ENCODE measurements at places on chromosomes 4 and X. TPM values are rescaled to one million over a fixed set of nuclear protein-coding genes. Genes with fewer than 3 reads are reported as not detected.

The ATOH1 gene
- total RNA-seq = not detected

The NUDT10 gene
- total RNA-seq = 2.9 TPM

The FAM9B gene
- not detected for total RNA-seq

The ASB12 gene
- 0.16 TPM for total RNA-seq

The TRO gene
- total RNA-seq = 5.9 TPM

The MAGEA4 gene
- not detected for total RNA-seq

The DCAF8L2 gene
- not detected for total RNA-seq

The FRMD7 gene
- total RNA-seq = not detected

DNA sequence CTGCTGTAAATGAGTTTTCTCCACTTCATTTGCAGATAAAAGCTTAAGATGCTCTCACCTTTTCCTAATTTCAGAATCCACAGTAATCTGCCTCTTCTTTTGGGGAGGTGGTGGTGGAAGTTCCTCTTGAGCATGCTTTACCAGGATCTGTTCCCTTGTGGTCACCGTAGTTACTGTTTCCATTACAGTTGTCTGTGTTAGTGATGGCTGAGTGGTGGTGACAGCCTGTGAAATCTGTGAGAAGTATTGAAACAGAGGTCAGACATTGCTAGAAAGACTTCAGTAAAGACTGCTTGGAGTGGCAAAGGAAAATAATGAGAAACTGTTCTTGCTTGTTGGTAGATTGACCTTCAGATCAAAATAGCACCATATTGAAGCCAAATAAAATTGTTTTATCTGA, 666.2 kb downstream of the DMD start:
- no peak overlapping the region for H3K27ac ChIP-seq
- H3K36me3 ChIP-seq = no peaks in the 10 kb centered on the region
- H3K4me1 ChIP-seq = no peaks in the 10 kb centered on the region
- no peaks in the 10 kb centered on the region for H3K27me3 ChIP-seq
- no peak overlapping the region for H3K4me3 ChIP-seq

DNA sequence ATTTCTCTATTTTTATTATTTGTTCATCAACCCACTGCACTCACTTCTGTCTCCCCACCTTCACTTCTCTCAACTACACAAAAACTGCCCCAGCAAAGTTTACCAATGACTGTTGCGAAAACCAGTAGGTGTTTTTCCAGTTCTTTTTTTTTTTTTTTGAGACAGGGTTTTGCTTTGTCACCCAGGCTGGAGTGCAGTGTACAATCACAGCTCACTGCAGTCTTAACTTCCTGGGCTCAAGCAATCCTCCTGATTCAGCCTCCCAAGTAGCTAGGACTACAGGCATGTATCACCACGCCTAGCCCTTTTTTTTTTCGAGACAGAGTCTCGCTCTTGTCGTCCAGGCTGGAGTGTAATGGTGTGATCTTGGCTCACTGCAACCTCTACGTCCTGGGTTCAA, 24.1 kb upstream of the HPRT1 start:
- no peak overlapping the region for H3K4me3 ChIP-seq
- peaks cover 7% of the 10 kb centered on the region for H3K4me1 ChIP-seq
- peaks cover 24% of the 10 kb centered on the region for H3K36me3 ChIP-seq
- no peak for DNase-seq
- H3K27ac ChIP-seq = no peak overlapping the region

- H3K36me3 ChIP-seq = no peaks in the 10 kb centered on the region
- H3K27ac ChIP-seq = no peak overlapping the region
- no peaks in the 10 kb centered on the region for H3K4me1 ChIP-seq
- H3K27me3 ChIP-seq = peaks cover 4% of the 10 kb centered on the region
- no peak overlapping the region for H3K4me3 ChIP-seq
- no peak for DNase-seq
Measured at GRCh38 chr4:165662341-165662740, 210.7 kb upstream of the TLL1 start.

- no peaks in the 10 kb centered on the region for H3K36me3 ChIP-seq
- H3K27ac ChIP-seq = no peak overlapping the region
- H3K27me3 ChIP-seq = peaks cover 26% of the 10 kb centered on the region
- H3K4me1 ChIP-seq = no peaks in the 10 kb centered on the region
Measured at GRCh38 chrX:6223516-6223915, 5.2 kb downstream of the NLGN4X start.

- no peak for DNase-seq
- H3K4me1 ChIP-seq = peaks cover 3% of the 10 kb centered on the region
- H3K27me3 ChIP-seq = peaks cover 6% of the 10 kb centered on the region
- no peak overlapping the region for H3K27ac ChIP-seq
Measured at GRCh38 chrX:46965125-46965758, 53.0 kb downstream of the JADE3 start.

DNA sequence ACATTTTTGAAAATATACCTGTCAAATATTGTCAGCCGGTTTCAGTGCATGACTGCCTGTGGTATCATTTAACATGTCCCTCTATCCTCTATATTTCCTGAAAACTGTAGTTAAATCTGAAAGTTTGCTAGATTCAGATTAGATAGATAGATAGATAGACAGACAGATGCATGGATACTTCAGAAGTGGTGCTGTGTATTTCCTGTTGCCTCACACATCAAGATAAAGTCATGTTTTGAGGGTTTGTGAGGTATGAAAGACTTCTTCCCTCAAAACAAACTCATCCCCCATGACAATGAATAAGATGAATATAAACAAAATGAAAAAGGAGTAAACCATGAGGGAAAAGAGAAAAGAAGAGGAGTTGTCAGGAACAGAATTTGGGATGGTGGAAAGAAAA, 6.0 kb upstream of the BST1 start:
- DNase-seq = no peak
- H3K27ac ChIP-seq = no peak overlapping the region
- peaks cover 23% of the 10 kb centered on the region for H3K27me3 ChIP-seq

DNA sequence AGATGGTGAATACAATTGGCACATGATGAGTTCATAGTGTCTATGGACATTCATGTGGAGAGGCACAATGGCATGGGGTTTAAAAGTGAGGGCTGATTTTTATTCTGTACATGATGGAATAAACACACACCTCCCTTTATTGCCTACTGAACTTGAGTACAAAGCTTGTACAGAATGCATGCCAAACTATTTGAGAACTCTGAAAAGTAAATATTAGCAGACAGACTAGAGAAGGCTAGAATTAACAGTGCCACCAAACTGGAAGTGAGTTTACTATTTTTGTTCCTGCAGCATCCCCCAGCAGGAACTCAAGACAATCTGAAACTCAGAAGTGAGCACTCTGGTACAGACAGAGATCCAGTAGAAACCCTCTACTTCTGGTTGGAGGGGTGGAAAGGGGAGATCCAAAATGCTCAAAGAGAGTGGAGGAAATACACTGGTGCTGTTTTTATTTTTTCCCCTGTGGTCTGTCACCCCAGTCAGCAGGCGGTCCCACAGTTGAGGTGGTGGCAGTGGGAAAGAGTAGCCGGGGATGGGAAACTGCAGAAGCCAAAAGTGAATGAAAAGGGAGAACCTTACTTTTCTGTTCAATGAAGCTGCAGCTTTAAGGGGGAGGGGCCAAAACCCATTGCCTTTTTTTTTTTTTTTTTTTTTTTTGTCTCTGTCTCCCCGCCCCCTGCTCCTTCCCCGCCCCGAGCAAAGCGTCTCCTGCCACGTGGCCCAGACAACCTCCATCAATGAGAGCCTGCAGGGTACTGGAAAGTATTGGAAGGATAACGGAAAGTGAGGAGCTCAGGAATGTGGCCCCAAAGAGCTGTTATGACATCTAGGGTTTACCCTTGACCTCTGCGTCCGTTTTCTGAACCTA, 20.5 kb downstream of the AKAP4 start:
- no peaks in the 10 kb centered on the region for H3K4me1 ChIP-seq
- no peak overlapping the region for H3K4me3 ChIP-seq
- H3K27ac ChIP-seq = no peak overlapping the region
- no peaks in the 10 kb centered on the region for H3K27me3 ChIP-seq
- DNase-seq = no peak

DNA sequence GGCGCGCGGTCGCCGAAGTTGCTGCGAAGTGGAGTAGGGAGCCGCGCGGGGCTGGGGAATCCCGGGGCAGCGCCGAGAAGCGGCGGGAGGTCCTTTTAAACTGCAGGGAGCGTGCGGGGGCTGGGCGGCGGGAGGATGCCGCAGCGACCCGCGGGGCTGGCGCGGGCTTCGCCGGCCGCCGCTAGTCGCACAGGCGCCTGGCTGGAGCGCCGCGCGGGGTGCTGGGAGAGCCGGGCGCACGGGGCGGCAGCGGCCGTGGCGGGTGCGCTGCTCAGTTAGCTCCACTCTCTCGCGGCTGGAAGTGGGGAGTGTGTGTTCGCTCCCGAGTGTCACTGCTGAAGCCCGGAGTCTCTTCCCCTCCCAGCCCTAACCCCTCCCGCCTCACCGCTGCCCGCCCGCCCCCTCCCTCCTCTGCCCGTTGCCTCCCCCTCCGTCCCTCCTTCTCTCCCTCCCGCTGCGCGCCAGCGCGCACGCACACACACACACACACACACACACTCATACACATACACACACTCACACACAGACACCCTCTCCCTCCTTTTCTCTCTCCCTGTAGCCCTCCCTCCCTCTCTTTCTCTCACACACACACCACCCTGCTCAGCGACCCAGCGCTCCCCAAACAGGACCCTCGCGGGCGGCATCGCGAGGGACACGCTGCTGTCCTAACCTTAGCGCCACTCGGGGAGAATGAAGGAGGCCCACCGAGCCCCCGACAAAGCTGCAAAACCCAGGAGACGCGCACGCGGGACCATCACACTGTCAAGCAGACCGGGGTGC, at the start of gene NDNF:
NDNF (minus strand) TSS at position 312 of the 780 bp plus-strand sequence. CDS start 26,698 bp downstream, outside the sequence.
- H3K27ac ChIP-seq = peak within 1 kb of the TSS; percentile 36
- H3K36me3 ChIP-seq = no peaks in the 10 kb centered on the region
- H3K27me3 ChIP-seq = peaks cover 49% of the 10 kb centered on the region
- H3K4me1 ChIP-seq = peaks cover 24% of the 10 kb centered on the region
- peak within 1 kb of the TSS; percentile 86 for H3K4me3 ChIP-seq
- peak; percentile 60 for DNase-seq

GRCh38 chr4:144579411-144580030, 66.4 kb upstream of the HHIP start:
- H3K4me3 ChIP-seq = no peak overlapping the region
- no peaks in the 10 kb centered on the region for H3K4me1 ChIP-seq
- DNase-seq = no peak
- H3K27me3 ChIP-seq = no peaks in the 10 kb centered on the region
- no peak overlapping the region for H3K27ac ChIP-seq

GRCh38 chr4:44532851-44533250, 84.2 kb upstream of the KCTD8 start:
- no peaks in the 10 kb centered on the region for H3K4me1 ChIP-seq

DNA sequence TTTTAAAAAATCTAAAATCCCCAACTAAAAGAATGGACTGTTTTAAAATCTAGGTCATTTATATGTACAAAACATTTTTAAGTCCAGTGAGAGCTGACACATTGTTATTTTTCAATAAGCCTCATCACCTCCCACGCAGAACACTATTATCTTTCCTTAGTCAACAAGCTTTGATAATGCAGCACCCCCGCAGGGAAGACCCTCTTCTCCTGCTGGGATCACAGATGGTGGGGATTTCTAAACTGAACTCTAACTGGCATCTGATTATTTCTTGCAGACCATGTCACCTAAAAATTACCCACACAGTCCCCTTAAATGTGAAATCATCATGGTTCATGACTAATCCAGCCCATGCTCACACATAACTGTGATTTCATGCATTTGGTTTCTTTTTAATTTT, 11.6 kb downstream of the SYTL4 start:
- no peaks in the 10 kb centered on the region for H3K4me1 ChIP-seq
- no peak overlapping the region for H3K4me3 ChIP-seq
- no peak overlapping the region for H3K27ac ChIP-seq
- DNase-seq = no peak
- no peaks in the 10 kb centered on the region for H3K36me3 ChIP-seq

GRCh38 chr4:7183780-7184460, 8.4 kb upstream of the SORCS2 start:
- H3K4me1 ChIP-seq = peaks cover 6% of the 10 kb centered on the region
- peaks cover 2% of the 10 kb centered on the region for H3K36me3 ChIP-seq
- DNase-seq = no peak
- H3K4me3 ChIP-seq = no peak overlapping the region
- H3K27me3 ChIP-seq = no peaks in the 10 kb centered on the region

DNA sequence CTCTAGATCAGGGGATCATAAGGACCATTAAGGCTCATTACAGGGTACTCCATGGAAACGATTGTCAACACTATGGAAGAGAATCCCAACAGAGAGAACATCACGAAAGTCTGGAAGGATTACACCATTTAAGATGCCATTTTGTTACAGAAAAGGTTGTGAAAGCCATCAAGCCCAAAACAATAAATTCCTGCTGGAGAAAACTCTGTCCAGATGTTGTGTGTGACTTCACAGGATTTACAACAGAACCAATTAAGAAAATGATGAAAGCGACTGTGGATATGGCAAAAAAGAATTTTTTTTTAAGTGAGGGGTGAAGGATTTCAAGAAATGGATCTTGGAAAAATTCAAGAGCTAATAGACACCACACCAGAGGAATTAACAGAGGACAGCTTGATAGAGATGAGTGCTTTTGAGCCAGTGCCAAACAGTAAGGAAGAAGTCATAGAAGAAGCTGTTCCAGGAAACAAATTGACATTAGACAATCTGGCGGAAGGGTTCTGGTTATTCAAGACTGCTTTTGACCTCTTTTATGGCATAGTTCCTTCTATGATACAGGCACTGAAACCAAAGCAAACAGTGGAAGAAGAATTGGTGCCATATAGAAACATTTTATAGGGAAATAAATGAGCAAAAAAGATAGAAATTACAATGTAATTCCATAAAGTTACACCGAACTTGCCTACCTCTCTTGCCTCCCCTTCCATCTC, 17.3 kb upstream of the LSM6 start:
- H3K4me3 ChIP-seq = no peak overlapping the region
- peaks cover 8% of the 10 kb centered on the region for H3K36me3 ChIP-seq
- DNase-seq = no peak
- H3K27me3 ChIP-seq = peaks cover 30% of the 10 kb centered on the region
- no peak overlapping the region for H3K27ac ChIP-seq

DNA sequence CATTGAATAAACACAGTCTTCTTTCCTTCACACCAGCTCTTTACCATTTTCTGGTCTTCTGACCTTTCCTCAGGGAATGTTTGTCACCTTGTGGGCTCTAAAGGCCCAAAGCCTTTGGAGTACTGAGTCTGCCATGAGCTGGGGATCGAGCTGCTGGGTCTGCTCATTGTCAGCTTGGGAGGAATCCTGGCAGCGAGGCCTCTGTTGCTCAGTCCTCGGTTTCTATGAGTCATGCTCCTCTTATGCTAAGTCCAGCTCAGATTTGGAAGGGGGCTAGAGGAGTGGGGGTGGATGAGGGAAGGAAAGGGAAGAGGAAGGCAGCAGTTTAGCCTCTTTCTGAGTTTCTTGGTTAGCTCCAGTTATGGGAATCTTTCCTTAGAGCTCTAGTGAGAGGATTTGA, 31.1 kb downstream of the NHSL2 start:
- H3K27me3 ChIP-seq = no peaks in the 10 kb centered on the region
- DNase-seq = no peak
- no peaks in the 10 kb centered on the region for H3K4me1 ChIP-seq
- no peaks in the 10 kb centered on the region for H3K36me3 ChIP-seq
- no peak overlapping the region for H3K4me3 ChIP-seq
- H3K27ac ChIP-seq = no peak overlapping the region

GRCh38 chrX:108438110-108438623, at the start of gene COL4A6:
Gene COL4A6, minus strand, starts transcription at chrX:108438422. Its CDS starts 226 bp downstream, at chrX:108438196.
- DNase-seq = no peak
- no peak within 1 kb of the TSS for H3K27ac ChIP-seq
- H3K4me1 ChIP-seq = peaks cover 4% of the 10 kb centered on the region
- H3K27me3 ChIP-seq = peaks cover 38% of the 10 kb centered on the region

- H3K4me1 ChIP-seq = peaks cover 8% of the 10 kb centered on the region
- H3K36me3 ChIP-seq = no peaks in the 10 kb centered on the region
- no peak overlapping the region for H3K4me3 ChIP-seq
- H3K27me3 ChIP-seq = peaks cover 23% of the 10 kb centered on the region
- DNase-seq = no peak
- no peak overlapping the region for H3K27ac ChIP-seq
Measured at GRCh38 chr4:12852338-12853307, 631.5 kb downstream of the RAB28 start.

- peaks cover 19% of the 10 kb centered on the region for H3K4me1 ChIP-seq
- H3K36me3 ChIP-seq = no peaks in the 10 kb centered on the region
- peaks cover 27% of the 10 kb centered on the region for H3K27me3 ChIP-seq
- peak within 1 kb of the TSS; percentile 58 for H3K4me3 ChIP-seq
Measured at GRCh38 chrX:13569479-13570260, at the start of gene EGFL6. Gene EGFL6, plus strand, starts transcription at chrX:13569601. Its CDS starts 261 bp downstream, at chrX:13569862.
